ENCODE measurements at places on chromosomes 1 and 21. TPM values are rescaled to one million over a fixed set of nuclear protein-coding genes. Genes with fewer than 3 reads are reported as not detected.

DNA sequence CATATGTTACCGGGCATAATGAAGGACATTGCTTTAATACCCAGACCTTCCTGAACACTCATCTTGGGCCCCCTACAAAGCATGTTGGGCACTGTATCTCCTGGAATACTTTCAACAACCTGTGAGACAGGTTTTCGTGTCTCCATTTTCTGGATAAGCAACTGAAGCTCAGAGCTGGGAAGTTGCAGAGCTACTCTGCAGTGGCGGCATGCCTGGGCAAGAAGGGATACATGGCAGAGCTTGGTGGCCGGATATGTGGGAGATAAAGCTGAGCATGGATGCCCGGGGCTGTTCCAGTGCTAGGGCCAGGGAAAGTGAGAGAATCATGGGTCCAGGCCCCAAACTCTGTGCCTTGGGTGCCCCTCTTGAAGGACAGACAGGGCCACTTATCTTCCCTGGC is 71.6 kb upstream of the KCND3 start:
- DNase-seq = peak; percentile 70

Gene ATP5IF1
- total RNA-seq = 276 TPM

GRCh38 chr1:17883662-17884395 is 128.7 kb downstream of the ACTL8 start:
- DNase-seq = no peak

Gene CYP4A22
- total RNA-seq = not detected

DNA sequence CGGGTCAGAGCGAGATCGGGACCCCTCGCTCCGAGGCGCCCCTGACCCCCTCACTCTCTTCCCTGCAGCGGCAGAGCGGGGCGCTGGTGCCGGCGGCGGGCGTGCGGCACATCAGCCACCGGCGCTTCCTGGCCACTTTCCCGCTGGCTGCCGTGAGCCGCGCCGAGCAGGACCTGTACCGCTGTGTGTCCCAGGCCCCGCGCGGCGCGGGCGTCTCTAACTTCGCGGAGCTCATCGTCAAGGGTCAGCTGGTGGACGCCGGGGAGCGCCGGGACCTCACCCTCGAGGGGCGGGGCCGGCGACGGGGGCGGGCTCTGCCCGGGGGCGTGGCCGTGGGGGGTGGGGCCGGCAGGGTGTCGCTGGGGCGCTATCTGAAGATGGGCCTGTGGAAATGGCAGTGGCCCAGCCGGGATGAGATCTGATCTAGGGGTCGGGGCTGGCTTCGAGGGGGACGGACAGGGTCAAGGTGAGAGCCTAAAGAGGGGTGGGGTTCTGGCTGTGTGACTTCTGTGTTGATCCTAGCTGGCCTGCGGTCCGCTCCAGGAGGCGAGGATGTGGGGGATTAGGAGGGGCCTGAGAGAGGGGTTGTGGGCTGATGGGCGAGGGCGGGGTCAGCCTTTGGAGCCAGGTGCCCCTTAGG is 23.6 kb downstream of the PTPRU start:
- DNase-seq = no peak

DNA sequence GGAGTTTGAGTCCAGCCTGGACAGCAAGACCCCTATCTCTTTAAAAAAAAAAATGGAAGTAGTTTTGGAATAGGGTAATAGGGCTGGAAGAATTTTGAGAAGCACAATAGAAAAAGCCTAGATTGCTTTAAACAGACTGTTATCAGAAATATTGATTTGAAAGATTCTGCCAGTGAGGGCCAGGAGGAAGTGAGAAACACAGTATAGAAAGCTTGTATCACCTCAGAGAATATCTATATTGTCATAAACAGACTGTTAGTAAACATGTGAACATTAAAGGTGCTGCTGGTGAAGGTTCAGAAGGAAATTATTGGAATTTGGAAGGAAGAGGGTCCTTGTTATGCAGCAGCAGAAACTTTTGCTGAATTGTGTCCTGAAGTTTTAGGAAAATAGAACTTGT is 24.8 kb upstream of the PSEN2 start:
- DNase-seq = no peak

Gene RAB3B
- total RNA-seq = 17.9 TPM

GRCh38 chr1:70033266-70033873 is 172.0 kb downstream of the LRRC40 start:
- no peak for DNase-seq

Measured in foreskin keratinocyte (primary cell).